ENCODE measurements at places on chromosomes 16 and 17.

GRCh38 chr17:80322864-80323263 lies 62.2 kb downstream of the RNF213 start:
- DNase-seq = no peak

DNA sequence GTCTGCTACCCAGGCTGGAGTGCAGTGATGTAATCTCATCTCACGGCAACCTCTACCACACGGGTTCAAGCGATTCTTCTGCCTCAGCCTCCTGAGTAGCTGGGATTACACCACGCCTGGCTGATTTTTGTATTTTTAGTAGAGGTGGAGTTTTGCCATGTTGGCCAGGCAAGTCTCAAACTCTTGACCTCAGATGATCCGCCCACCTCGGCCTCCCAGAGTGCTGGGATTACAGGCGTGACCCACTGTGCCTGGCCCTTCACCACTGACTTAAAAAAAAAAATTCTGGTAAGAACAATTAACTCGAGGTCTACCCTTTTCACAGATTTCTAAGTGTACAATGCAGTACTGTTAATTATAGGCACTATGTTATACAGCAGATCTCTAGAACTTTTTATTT lies 279.4 kb downstream of the PARN start:
- no peak for DNase-seq

- no peak for DNase-seq
Measured at GRCh38 chr16:63363738-63364137, 1327.5 kb upstream of the CDH8 start.

- DNase-seq = no peak
Measured at GRCh38 chr17:2656283-2656682, 55.3 kb downstream of the CLUH start.

DNA sequence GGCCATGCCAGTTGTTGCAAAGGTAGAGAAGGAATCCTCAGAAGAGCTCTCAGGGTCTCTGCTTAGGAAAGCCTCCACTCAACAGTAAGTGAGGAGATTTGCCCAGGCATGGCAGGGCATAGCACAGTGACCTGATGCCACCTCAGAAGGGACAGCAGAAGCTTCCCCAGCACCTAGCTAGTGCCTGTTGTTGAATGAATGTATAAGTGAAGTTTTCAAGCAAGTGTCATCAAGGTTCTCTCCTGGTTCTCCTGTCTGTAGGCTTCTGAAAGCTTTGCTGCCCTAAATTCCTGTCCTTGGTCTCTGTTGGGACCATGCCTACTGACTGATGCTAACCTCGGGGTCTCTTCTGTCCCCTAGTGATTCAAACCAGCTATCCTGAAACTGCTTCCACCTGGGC lies 114.9 kb upstream of the TBX2 start:
- no peak for DNase-seq

- DNase-seq = no peak
Measured at GRCh38 chr17:52147872-52148271, 10.6 kb downstream of the CA10 start.

- DNase-seq = peak; percentile 80
Measured at GRCh38 chr16:87062569-87063442, 254.4 kb downstream of the C16orf95 start.

GRCh38 chr17:31275116-31275515 lies 21.9 kb downstream of the OMG start:
- DNase-seq = no peak

DNA sequence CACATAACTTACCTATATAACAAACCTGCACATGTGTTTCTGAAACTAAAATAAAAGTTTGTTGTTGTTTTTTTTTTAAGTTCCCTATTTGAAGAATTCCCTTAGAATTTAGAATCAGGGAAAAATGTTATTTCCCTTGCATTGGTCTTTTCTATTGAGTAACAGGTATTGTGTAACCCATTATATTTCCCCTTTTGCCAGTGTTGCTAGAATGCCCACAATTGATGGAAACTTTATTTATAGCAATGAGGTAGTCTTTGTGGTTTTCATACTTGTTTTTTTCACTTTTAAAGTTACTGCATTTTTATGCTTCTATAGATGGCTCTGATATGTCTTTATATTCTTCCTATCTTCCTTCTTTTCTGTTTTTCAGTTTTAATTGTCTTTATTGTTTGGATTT lies 3.9 kb downstream of the NLRP1 start:
- no peak for DNase-seq

DNA sequence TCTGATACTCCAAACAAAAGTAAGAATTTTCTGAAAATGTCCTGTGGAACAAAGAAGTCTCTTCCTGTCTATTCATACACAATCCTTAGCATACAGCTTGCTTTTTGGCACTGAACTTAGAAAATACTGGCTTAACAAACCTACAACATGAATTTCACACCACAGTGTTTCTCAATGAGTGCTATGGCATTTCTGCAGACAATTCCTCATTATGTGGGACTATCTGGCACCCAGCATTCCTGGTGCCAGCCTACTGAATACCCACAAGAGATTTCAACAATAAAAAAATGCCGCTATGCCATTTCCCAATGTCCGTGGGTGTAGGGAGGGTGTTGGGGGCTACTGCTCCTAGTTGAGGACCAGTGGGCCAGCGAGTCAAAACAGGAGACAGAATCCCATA lies 62.1 kb downstream of the ZNF652 start:
- DNase-seq = no peak

DNA sequence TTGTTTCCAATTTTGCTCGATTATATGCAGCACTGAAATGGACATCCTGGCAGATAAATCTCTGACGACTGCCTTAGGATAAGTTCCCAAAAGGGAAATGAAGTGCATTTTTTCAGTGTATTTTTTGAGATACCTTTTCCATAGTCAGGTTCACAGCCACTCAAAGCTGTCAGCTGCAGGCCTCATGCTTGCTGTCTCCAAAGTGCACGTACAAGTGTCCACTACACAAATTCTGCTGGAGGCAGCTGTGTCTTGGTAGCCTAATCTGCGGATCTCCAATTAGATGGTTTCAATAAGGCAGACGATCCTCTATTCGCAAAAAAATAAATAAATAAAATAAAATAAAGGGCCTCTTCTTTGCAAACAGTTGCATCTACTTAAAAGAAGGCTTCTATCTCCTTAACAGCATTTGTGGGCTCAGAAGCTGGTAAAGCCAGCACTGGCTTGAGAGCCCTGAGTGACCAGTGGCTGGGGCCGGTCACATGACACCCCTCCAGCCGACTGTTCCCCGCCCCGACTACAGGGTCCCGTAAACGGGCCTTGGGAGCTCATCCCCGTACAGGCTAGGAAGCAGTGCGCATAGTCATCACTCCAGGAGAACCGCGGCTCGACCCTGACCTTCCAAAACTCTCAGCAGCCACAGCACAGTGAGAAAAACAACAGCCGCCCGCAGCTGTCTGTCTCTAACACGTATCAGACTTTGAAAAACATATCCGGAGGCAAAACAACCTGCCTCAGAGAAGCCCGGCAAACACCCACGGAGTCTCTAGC lies 18.8 kb downstream of the RPH3AL start:
- DNase-seq = no peak

GRCh38 chr16:67514382-67514828 lies 14.2 kb upstream of the RIPOR1 start:
- peak; percentile 63 for DNase-seq

Measured in endothelial cell (in vitro differentiated cells).